Activated T-helper 1 cell treated with anti-CD3 and anti-CD28 coated beads, Interleukin-12 subunit alpha, Interleukin-12 subunit beta, Interleukin-2, Interleukin-4 antibody, amounts not matched to agents 30 ng/mL and 10 ng/mL and 1 ng/mL, durations not matched to agents 14 hours and 24 hours and 36 hours (primary cell): ENCODE measurements at places on chromosomes 3 and 15. TPM values are rescaled to one million over a fixed set of nuclear protein-coding genes. Genes with fewer than 3 reads are reported as not detected.

DNA sequence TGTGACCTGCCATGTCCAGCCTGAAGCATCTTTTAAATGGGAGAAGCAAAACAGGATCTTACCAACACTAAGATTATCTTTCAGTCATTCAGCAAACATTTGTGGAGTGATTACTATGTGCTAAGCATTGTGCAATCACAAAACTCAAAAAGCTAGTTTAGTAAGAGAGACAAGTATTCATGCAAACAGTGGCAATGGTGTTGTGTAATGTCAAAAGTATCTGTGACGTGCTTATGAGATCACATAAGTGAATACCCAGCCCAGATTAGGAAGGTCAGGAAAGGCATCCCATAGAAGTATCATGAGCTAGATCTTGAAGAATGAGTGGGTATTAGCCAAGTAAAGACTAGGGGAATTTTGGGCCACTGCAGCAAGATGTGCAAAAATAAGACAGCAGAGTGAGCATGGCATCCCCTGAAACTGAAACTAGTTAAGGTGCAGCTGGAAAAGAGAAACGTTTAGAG lies 32.1 kb downstream of the SEC62 start:
- H3K27me3 ChIP-seq, result no peaks in the 10 kb centered on the region
- H3K36me3 ChIP-seq, result peaks cover 19% of the 10 kb centered on the region
- H3K4me3 ChIP-seq, result no peak overlapping the region
- H3K27ac ChIP-seq, result peak overlapping the region; percentile 67

- H3K27me3 ChIP-seq, result no peaks in the 10 kb centered on the region
- H3K4me3 ChIP-seq, result peak overlapping the region; percentile 100
- H3K27ac ChIP-seq, result peak overlapping the region; percentile 97
- peaks cover 62% of the 10 kb centered on the region for H3K4me1 ChIP-seq
- no peak for DNase-seq
- H3K36me3 ChIP-seq, result peaks cover 22% of the 10 kb centered on the region
Observed at GRCh38 chr15:68278595-68279405, 1.3 kb downstream of the FEM1B start.

- H3K27me3 ChIP-seq, result no peaks in the 10 kb centered on the region
- DNase-seq, result no peak
- no peak overlapping the region for H3K4me3 ChIP-seq
- H3K4me1 ChIP-seq, result no peaks in the 10 kb centered on the region
- H3K27ac ChIP-seq, result no peak overlapping the region
- no peaks in the 10 kb centered on the region for H3K36me3 ChIP-seq
Observed at GRCh38 chr3:26171006-26171405, 381.1 kb downstream of the OXSM start.

DNA sequence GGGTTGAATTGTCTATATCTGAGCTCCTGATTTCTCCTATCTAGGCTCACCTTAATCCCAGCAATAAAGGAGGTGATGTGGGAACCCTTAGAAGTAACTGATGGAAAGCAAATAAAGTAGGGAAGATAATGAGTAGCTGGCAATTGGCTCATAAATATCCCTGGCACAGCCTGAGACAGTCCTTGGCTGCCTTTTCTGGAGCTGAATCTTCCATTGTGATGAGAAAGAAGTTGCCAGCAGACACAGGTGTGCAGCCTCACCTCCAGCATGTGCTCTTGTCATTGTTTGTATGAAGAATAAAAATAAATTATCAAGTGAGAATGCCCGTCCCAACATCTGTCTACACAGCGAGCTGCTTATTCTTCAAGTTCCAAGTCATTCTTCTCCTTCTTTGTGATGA lies 53.2 kb upstream of the RASGRP1 start:
- H3K4me1 ChIP-seq, result peaks cover 36% of the 10 kb centered on the region
- H3K4me3 ChIP-seq, result no peak overlapping the region
- H3K27me3 ChIP-seq, result no peaks in the 10 kb centered on the region
- H3K36me3 ChIP-seq, result no peaks in the 10 kb centered on the region
- no peak for DNase-seq

DNA sequence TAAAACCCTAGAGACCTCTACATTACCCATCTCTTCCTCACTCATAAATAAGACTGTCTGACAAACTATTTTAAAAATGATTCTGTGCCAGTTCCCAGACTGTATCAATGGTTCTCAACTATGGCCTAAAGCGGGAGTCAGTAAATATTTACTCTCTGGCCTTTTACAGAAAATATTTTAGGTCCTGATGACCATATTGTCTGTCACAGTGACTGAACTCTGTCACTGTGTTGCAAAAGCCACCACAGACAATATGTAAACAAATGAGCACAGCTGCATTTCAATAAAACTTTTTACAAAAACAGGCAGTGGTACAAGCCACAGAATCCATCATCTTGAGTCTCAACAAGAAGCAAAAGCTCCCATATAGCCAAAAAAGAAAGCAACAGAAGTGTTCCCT lies 45.4 kb downstream of the PLOD2 start:
- no peak overlapping the region for H3K27ac ChIP-seq
- H3K4me1 ChIP-seq, result no peaks in the 10 kb centered on the region
- H3K4me3 ChIP-seq, result no peak overlapping the region
- DNase-seq, result no peak
- H3K27me3 ChIP-seq, result no peaks in the 10 kb centered on the region

- H3K36me3 ChIP-seq, result no peaks in the 10 kb centered on the region
- H3K4me1 ChIP-seq, result no peaks in the 10 kb centered on the region
- H3K4me3 ChIP-seq, result no peak overlapping the region
- no peak for DNase-seq
Observed at GRCh38 chr3:29534006-29534405, 253.1 kb downstream of the RBMS3 start.

LHFPL4 gene
- total RNA-seq, result not detected in 2 replicates
